ENCODE measurements at places on chromosomes 6 and 20. TPM values are rescaled to one million over a fixed set of nuclear protein-coding genes. Genes with fewer than 3 reads are reported as not detected.

NRN1 gene
- total RNA-seq: 12.9 TPM

EEF1A2 gene
- total RNA-seq: 17.8 TPM

GRCh38 chr6:45631396-45631795, 253.7 kb upstream of the SUPT3H start:
- H3K27me3 ChIP-seq: no peaks in the 10 kb centered on the region
- H3K36me3 ChIP-seq: no peaks in the 10 kb centered on the region
- no peak overlapping the region for H3K4me3 ChIP-seq
- H3K4me1 ChIP-seq: no peaks in the 10 kb centered on the region
- no peak for DNase-seq
- no peak overlapping the region for H3K27ac ChIP-seq

GRCh38 chr6:167906899-167907298, 80.2 kb downstream of the AFDN start:
- DNase-seq: no peak
- H3K27me3 ChIP-seq: no peaks in the 10 kb centered on the region
- peaks cover 5% of the 10 kb centered on the region for H3K4me1 ChIP-seq
- H3K4me3 ChIP-seq: no peak overlapping the region

GRCh38 chr6:144782634-144783033, 497.5 kb downstream of the UTRN start:
- no peak for DNase-seq
- H3K4me1 ChIP-seq: no peaks in the 10 kb centered on the region
- H3K27me3 ChIP-seq: no peaks in the 10 kb centered on the region
- no peak overlapping the region for H3K4me3 ChIP-seq
- H3K27ac ChIP-seq: no peak overlapping the region
